ENCODE measurements at places on chromosomes 12 and 14.
A peak's percentile ranks its signal among the peaks of the same experiment; 100 is the strongest.

- no peak for DNase-seq
Measured at GRCh38 chr14:53331247-53331646, 178.1 kb upstream of the DDHD1 start.

- no peak for DNase-seq
Measured at GRCh38 chr12:7501031-7501588, 2.5 kb downstream of the CD163 start.

DNA sequence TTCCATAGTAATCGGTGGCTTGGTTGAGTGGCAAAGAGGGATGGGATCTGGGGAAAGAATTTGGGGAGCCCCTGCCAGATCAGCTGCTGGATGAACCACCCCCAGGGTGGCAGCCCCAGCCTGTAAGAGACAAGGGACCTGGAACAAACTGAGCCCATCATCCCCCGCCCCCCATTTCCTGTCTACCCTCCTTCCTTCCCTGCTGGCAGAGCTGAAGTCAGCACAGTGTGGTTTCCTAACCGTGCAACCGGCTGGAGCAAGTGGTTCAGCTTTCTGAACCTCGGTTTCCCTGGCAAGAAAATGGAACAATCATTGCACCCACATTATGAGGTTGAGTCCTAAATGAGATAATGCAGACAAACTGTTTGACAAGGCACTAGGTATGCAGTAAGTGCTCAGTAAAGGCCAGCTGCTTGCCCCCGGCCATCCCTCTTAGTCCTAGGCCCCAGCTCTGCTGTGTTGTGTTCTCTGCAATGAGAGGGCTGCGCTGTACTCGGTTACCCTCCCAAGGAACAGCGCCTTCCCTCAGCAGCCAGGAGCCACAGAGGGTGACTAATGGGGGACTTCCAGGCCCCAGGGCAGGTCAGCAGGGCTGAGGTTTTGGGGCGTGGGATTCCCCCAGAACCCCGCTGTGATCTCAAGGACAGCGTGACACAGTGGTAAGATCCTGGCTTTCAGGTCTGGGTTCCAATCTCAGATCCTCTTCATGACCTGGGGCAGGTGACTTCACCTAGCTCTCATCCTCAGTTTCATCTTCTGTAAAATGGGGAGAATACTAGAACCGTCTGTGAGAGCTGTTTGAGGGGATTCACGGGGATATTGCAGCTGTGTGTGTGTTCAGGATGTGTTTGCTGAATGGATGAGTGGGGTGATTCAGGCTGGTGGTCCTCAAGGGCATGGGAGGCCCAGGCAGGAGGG is 16.5 kb downstream of the SELPLG start:
- peak; percentile 85 for DNase-seq

DNA sequence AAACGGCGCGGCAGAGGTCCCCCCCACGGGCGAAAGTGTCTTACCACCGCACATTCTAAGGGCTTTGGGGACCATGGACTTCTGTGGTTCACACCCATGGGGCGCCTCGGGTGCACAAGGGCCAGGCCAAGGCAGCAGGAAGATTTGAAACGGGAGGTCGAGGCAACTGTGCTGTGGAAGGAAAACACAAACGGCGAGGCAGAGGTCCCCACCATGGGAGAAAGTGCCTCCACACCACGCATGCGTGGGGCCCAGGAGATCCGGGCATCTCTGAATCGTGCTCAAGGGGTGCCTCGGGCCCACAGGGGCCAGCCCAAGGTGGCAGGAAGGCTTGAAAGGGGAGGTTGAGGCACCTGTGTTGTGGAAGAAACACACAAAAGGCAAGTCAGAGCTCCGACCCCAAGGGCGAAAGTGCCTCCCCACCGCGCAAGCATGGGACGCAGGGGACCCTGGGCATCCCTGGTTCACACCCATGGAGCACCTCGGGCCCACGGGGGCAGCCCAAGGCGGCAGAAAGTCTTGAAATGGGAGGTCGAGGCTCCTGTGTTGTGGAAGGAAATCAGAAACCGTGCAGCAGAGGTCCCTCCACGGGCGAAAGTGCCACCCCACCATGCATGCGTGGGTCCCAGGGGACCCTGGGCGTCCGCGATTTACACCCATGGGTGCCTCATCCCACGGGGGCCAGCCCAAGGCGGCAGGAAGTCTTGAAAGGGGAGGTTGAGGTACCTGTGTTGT is 371.0 kb downstream of the ALG10 start:
- DNase-seq = no peak

DNA sequence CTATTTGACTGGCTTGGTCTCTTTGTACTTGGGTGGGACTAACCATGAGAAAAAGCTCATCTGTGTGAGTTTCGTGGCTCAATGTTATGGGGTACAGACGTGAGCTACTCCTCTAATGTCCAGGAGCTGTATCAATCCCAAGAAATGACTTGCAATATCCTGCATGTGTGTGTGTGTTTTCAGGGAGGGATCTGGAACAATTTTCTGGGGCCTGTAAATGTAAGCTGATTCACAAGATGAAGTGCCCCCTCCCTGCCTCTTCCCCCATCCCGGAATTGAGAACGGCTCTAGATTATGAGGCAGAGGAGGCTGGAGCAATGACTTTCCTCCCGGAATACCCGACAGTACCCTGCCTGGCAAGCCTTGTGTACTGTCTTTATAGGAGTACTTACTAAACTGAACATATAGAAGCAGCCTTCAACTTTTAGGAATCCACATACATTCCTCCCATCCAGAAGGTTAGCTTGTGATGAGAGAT is 53.9 kb downstream of the TMX1 start:
- DNase-seq = no peak

Data from T-helper 22 cell (primary cell).